ENCODE measurements at places on chromosomes 11 and 22.

DNA sequence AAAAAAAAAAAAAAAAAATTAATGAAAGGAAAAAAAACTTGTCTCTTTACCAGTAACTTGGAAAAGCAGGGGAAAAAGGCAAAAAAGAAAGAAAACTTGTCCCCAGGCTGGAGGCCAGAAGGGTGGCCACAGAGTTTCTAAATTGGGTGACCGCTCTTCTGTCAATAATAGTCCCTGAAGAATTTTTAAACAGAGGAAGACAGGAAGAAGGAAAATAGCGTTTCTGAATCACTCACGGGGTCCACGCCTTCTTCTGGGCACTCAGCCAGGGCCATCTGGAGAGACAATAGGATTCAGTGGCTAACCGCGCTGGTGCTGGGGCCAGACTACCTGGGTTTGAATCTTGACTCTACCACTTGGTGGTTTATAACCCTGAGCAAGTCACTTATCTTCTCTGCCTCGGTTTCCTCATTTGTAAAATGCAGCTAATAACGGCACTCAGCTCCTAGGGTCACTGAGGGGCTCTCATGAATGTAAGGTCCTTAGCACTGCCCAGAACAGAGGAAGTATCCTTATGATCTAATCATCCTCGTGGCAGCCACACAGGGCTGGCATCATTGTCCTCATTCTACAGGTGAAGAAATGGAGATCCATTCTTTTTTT is 7.0 kb downstream of the C11orf86 start:
- peak; percentile 66 for DNase-seq

DNA sequence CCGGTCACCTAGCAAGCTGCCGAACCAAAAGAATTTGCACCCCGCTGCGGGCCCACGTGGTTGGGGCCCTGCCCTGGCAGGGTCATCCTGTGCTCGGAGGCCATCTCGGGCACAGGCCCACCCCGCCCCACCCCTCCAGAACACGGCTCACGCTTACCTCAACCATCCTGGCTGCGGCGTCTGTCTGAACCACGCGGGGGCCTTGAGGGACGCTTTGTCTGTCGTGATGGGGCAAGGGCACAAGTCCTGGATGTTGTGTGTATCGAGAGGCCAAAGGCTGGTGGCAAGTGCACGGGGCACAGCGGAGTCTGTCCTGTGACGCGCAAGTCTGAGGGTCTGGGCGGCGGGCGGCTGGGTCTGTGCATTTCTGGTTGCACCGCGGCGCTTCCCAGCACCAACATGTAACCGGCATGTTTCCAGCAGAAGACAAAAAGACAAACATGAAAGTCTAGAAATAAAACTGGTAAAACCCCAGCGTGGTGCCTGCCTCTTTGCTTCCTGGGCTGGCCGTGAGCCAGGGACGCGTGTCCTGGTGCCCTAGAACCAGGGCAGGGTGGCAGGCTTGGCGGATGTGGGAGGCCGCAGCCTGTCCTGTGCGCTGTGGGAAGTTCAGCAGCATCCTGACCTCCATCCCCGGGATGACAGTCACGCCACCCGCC is 13.2 kb downstream of the CCND1 start:
- DNase-seq: no peak

GRCh38 chr11:57938351-57938750 is 85.3 kb upstream of the OR9Q1 start:
- DNase-seq: no peak

DNA sequence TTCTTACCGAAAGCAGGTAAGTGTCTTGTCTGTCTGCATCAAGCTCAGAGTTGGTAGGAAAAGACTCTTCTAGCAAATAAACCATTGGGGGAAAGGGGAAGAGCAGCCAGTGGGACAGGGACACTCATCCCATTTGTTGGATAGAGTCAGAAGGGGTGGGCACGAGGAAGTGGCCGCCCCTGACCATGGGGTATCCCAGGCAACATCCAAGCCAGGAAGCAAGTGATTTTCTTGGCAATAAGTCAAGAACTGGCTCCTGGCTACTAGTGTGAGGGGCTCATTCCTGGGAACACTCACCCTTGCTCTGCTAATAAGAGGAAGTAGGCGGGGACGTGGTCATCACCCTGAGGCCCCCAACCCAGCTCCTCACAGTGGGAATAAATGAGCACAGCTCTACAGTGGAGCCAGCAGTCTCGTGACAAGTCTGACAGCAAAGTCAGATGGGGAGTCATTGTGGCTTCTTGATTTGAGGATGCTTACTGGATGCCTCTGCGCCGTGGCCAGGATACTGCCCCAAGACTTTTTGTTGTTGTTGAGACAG is 6.7 kb downstream of the SLC25A18 start:
- DNase-seq: no peak

DNA sequence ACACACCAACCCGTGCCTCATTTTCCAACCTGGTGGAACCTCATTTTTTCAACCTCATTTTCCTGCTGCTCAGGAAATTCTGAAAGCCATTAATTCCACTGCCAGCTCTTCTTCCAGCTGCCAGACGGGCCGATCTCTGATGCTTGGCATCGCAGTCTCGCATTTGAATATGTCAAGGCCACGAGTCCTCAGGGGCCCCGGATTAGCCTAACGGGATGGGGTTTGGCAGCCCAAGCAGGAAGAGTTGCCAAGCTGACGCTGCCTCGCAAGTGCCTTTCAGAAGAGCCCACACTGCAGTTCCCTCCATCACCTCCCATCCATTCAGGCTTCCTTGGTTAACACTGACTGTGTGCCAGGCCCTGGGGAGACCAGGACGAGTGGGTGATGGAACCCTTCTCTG is 8.7 kb downstream of the RASD2 start:
- DNase-seq: no peak

- DNase-seq: peak; percentile 64
Observed at GRCh38 chr22:17705951-17706900, 67.7 kb downstream of the BCL2L13 start.

DNA sequence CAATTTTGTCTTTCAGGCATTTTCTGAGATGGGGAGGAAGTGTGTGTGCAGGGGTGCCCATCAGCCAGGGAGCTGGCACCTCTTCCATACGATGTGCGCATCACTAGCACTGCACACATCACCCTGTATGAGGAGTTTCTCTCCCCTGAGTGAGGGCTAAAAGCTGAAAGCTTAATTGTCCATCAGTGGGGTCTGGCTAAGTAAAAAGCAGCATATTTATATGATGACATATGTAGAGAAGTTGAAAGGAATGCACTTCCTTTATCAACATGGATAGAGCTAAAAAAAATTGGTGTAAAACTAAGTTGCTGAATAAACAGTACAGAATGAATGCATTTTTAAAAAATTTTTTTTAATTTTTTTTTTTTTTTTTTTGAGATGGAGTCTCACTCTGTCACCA is 4.0 kb downstream of the VSTM5 start:
- no peak for DNase-seq

- no peak for DNase-seq
Observed at GRCh38 chr11:17548444-17548843, 1.4 kb downstream of the OTOG start.

GRCh38 chr22:21015466-21016006 is 571 bp downstream of the P2RX6 start:
- no peak for DNase-seq

DNA sequence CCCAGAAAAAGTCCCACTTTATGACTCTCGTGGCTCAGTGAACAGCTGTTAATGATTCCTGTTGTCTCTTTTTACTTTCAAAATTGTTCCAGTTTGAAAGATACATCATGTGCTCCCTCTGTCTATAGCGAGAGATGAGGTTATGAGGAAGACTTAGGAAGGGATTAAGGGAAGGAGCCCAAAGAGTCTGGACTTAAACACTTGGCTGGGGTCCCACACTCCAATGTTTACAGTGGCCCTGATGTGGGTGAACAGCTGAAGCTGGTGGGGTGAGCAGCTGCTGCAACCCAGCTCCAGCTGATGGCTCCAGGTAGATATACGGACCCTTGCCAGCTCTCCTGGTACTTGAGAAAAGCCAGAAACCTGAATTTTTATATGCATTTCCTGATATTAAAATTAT is 84.5 kb upstream of the PLET1 start:
- DNase-seq: no peak

DNA sequence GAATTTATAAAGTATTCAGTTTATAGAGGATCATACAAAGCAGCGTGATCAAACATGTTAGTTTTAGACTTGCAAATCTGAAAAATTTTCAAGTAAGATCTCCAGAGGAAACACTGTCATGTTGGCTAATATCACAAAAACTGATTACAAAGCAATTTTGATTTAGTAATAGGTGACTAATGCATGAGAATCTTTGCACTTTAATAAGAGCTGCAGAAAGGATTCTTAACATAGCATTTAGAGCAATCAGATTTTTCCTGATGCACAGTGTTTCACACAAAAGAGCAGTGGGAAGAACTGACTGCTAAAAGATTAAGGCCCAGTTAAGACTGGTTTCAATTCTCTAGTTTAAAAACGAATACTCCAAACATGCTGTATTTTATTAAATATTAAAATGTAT is 321.2 kb downstream of the GUCY1A2 start:
- no peak for DNase-seq

DNA sequence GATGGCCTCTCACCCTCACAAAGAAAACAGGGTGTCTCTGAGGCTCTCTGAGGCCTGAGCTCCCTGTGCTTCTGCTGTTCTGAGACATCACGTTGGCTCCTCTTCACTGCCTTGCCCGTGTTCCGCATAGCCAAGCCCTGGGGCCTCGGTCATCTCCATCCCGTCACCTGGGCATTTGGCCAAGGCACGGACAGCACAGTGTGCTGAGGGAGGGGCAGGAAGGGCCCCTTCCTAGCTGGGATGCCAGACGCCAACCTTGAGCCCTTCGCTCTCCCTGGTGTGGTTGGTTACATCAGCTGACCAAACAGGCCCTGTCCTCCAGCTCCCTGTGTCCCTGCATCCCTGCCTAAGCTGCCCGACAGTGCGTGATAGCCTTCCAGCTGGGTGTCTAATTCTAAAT is 25.9 kb downstream of the MOV10L1 start:
- DNase-seq: no peak

- DNase-seq: no peak
Observed at GRCh38 chr22:42881982-42882656, 25.0 kb upstream of the ARFGAP3 start.

GRCh38 chr11:452203-452744 is 2.2 kb downstream of the PTDSS2 start:
- no peak for DNase-seq

DNA sequence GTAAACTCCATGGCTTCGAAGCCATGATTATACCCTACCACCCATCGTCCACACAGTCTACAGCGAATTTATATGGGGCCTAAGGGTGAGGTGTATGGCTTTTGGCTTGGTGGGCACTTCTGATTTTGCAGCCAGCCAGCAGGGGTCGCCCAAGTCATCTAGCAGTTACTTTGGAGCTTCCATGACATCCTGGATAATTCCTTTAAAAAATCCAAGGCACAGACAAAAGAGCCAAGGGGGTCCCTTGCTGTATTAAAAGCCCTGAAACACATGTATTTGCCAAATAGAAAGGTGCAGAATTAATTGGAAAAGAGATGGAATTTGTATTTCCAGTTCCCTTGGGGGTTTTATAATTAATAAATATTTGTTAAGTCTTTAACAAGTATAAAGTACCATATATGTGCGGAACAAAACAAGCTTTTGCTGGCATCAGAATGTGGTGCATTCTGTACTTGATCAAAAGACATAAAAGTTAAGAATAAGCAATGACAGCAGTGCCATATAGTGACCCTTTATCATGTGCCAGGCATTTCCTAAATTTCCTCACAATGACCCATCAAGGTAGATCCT is 132.8 kb upstream of the PITPNB start:
- peak; percentile 62 for DNase-seq

DNA sequence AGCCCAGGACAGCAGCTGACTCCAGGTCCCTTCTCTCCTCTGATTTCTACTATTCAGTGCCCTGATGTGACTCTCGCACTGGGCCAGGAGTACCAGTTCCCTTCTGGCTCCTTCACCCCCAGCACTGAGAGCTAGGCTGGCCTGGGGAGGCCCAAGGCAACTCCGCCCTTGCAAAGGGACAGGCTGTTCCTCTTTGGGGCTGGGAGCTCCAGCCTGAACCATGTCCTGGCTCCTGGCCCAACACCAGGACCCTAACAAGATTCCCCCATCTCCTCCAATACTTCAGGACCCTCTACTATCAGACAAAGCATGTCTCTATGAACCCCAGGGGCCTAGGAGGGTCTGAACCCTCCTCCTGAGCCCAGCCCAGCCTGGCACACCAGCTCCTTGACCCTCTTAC is 12.5 kb downstream of the CREB3L1 start:
- DNase-seq: no peak

- no peak for DNase-seq
Observed at GRCh38 chr11:76730887-76731565, 52.1 kb upstream of the TSKU start.

- no peak for DNase-seq
Observed at GRCh38 chr11:108838102-108838791, 173.4 kb downstream of the DDX10 start.

- no peak for DNase-seq
Observed at GRCh38 chr22:37045958-37046357, 5.6 kb upstream of the KCTD17 start.

- DNase-seq: no peak
Observed at GRCh38 chr22:42376711-42377554, 55.3 kb downstream of the NFAM1 start.

GRCh38 chr11:34331329-34331728 is 26.5 kb downstream of the ABTB2 start:
- no peak for DNase-seq

DNA sequence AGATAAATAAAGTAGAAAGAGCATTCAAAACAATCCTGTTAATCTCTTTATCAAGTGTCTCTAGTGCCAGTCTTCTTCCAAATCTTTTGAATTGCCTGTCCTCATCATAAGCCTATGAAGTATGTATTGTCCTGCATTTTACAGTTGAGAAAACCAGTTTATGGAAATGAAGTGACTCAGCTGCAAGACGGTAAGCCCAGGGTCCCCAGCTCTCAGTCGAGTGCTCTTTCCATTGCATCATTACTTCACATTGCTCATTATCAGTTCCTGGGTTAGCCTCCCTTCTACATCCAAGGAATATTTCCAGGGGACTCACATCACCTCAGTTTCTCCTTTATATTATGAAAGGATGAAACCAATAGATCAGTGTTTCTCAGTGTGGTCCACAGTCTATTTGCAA is 9.1 kb upstream of the P4HA3 start:
- DNase-seq: no peak
